ENCODE measurements at places on chromosomes 4 and X. TPM values are rescaled to one million over a fixed set of nuclear protein-coding genes. Genes with fewer than 3 reads are reported as not detected.

GRCh38 chr4:167722487-167722808 is 369.9 kb upstream of the ANXA10 start:
- DNase-seq: no peak
- no peak overlapping the region for H3K27ac ChIP-seq
- no peak overlapping the region for H3K4me3 ChIP-seq

The POLN gene
- 1.4 TPM for total RNA-seq

The FGFBP1 gene
- total RNA-seq: not detected

The KCNIP4 gene
- total RNA-seq: not detected

The ADAM29 gene
- total RNA-seq: not detected

The GAGE12J gene
- not detected for total RNA-seq
